Activated naive CD4-positive, alpha-beta T cell treated with anti-CD3 and anti-CD28 coated beads for 36 hours (primary cell): ENCODE measurements at places on chromosomes 13 and 19. TPM values are rescaled to one million over a fixed set of nuclear protein-coding genes. Genes with fewer than 3 reads are reported as not detected.

- H3K4me1 ChIP-seq: peaks cover 21% of the 10 kb centered on the region
- H3K27me3 ChIP-seq: no peaks in the 10 kb centered on the region
Observed at GRCh38 chr19:48466561-48467325, 2.4 kb upstream of the CYTH2 start.

GRCh38 chr13:30802953-30803478 is 67.7 kb downstream of the ALOX5AP start:
- H3K27me3 ChIP-seq: no peaks in the 10 kb centered on the region
- peaks cover 5% of the 10 kb centered on the region for H3K4me1 ChIP-seq
- no peak overlapping the region for H3K27ac ChIP-seq
- DNase-seq: peak; percentile 88

DNA sequence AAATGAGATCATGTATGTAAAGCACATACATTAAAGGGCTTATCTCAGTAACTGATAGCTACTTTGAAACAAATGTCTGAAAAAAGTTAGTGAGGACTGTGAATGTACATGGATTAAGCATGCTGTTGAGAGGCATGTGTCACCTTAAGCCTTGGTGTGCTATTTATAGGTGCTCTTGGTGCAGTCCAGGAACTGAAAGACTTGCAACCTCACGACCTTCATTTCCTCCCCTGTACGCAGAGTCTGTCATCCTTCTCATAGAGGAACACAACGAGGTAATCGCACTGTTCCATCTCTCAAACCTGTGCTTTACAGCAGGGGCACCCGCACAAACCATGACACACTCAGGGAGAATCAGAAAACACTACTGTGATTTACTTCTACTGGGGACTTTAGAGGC is 65.6 kb downstream of the UFM1 start:
- H3K36me3 ChIP-seq: no peaks in the 10 kb centered on the region
- peak; percentile 35 for DNase-seq
- H3K4me3 ChIP-seq: no peak overlapping the region
- H3K27ac ChIP-seq: no peak overlapping the region
- peaks cover 6% of the 10 kb centered on the region for H3K4me1 ChIP-seq

- no peaks in the 10 kb centered on the region for H3K4me1 ChIP-seq
- H3K27me3 ChIP-seq: no peaks in the 10 kb centered on the region
- DNase-seq: no peak
- no peak overlapping the region for H3K4me3 ChIP-seq
- H3K27ac ChIP-seq: no peak overlapping the region
Observed at GRCh38 chr19:43286786-43287185, 17.5 kb upstream of the PSG9 start.

The CATSPERD gene
- not detected for total RNA-seq

- H3K4me3 ChIP-seq: no peak overlapping the region
- no peaks in the 10 kb centered on the region for H3K36me3 ChIP-seq
- H3K27me3 ChIP-seq: no peaks in the 10 kb centered on the region
Observed at GRCh38 chr13:98443800-98444325, 133.0 kb downstream of the STK24 start.

- no peak overlapping the region for H3K4me3 ChIP-seq
- H3K27me3 ChIP-seq: no peaks in the 10 kb centered on the region
- H3K4me1 ChIP-seq: peaks cover 16% of the 10 kb centered on the region
- no peak for DNase-seq
- H3K27ac ChIP-seq: no peak overlapping the region
- no peaks in the 10 kb centered on the region for H3K36me3 ChIP-seq
Observed at GRCh38 chr19:14575428-14575980, 3.6 kb upstream of the NDUFB7 start.

- no peaks in the 10 kb centered on the region for H3K27me3 ChIP-seq
- no peak for DNase-seq
- H3K4me3 ChIP-seq: no peak overlapping the region
- no peak overlapping the region for H3K27ac ChIP-seq
- H3K4me1 ChIP-seq: no peaks in the 10 kb centered on the region
Observed at GRCh38 chr13:43558326-43558725, 228.4 kb downstream of the ENOX1 start.

DNA sequence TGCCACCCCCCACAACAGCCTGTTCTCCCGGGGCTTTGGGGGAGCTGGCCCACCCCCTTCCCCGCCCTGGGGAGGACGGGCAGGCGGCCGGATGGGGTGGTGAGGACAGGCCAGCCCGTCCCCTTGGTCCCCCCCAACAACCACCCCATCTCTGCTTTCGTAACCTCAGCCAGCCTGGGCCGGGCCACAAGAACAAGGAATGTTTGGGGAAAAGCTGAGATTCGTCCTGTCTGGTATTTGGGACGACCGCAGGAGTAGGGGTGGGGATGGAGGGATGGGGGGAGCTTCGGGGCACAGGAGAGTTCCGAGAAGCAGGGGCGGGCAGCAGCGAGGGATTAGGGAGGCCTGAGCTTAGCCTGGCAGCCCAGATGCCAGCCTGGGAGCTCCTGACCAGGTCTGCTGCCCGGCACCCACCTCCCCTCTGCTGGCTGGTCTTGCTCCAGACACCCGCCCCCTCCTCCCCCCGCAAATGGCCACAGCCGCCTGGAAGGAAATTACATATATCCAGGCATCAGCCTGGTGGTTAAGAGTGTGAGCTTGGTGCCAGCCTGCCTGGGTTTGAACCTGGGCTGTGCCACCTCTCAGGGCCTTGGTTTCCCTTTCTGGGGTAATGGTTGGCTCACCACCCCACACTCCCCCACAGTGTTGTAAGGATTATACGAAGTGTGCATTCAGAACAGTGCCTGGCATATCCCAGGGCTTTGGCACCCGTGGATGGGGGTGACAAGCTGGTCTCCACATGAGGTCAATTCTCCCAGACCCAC is at the start of gene PODNL1:
Gene PODNL1, minus strand, starts transcription at position 117 of the 764 bp plus-strand sequence. CDS start 236 bp downstream, outside the sequence.
- peaks cover 2% of the 10 kb centered on the region for H3K27me3 ChIP-seq
- no peaks in the 10 kb centered on the region for H3K36me3 ChIP-seq
- H3K4me1 ChIP-seq: no peaks in the 10 kb centered on the region
- no peak within 1 kb of the TSS for H3K27ac ChIP-seq
- DNase-seq: no peak

DNA sequence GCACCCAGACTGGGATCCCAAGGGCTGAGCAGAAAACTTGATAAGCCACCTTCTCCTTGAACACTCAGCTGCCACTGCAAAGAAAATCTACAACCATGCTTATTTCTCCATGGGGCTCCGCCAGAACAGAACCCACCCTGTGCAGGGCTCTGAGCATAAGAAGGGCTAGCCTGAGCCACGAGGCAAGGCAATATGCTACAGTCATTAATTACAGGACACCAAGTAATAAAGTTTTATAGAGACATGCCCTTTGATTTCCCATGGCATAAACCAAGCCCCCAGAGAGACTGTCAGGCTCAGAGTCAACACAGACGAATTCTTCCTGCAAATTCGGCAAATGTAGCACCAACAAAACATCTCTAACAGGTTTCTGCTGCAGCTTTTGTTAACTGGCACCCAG is 5.7 kb downstream of the PEPD start:
- DNase-seq: no peak
- H3K27me3 ChIP-seq: no peaks in the 10 kb centered on the region
- no peak overlapping the region for H3K27ac ChIP-seq
- H3K36me3 ChIP-seq: peaks cover 2% of the 10 kb centered on the region
- no peak overlapping the region for H3K4me3 ChIP-seq

The KLK3 gene
- not detected for total RNA-seq

GRCh38 chr13:27842571-27842970 is 50.3 kb downstream of the GSX1 start:
- H3K27ac ChIP-seq: no peak overlapping the region
- no peaks in the 10 kb centered on the region for H3K4me1 ChIP-seq
- no peaks in the 10 kb centered on the region for H3K36me3 ChIP-seq
- H3K4me3 ChIP-seq: no peak overlapping the region
- H3K27me3 ChIP-seq: peaks cover 23% of the 10 kb centered on the region

GRCh38 chr13:30004204-30004603 is 153.8 kb upstream of the UBL3 start:
- no peaks in the 10 kb centered on the region for H3K27me3 ChIP-seq
- peaks cover 11% of the 10 kb centered on the region for H3K4me1 ChIP-seq
- no peaks in the 10 kb centered on the region for H3K36me3 ChIP-seq
- DNase-seq: no peak

DNA sequence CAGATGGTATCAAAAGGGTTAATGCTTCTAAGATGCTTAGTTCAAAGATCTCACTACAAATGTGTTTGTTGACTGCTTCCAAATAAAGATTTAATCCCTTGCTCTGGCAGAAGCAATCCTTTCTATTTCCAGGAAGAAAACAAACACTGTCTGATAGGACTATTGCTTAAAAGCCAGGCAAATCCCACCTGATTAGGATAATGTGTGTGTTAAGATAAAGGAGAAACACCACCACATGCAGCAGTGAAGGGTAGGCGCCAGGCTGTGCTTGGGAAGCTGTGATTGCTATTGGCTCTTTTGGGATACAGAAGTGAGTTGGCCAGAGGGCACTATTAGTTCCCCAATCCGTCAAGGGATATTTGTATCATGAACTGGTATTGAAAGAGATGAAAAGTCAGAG is 62.8 kb upstream of the LRCH1 start:
- H3K4me3 ChIP-seq: no peak overlapping the region
- no peak overlapping the region for H3K27ac ChIP-seq
- no peaks in the 10 kb centered on the region for H3K4me1 ChIP-seq
- H3K27me3 ChIP-seq: no peaks in the 10 kb centered on the region
- DNase-seq: no peak

GRCh38 chr19:20371911-20372310 is 193.7 kb downstream of the ZNF737 start:
- peaks cover 2% of the 10 kb centered on the region for H3K27me3 ChIP-seq
- H3K27ac ChIP-seq: no peak overlapping the region
- no peaks in the 10 kb centered on the region for H3K4me1 ChIP-seq
- no peak overlapping the region for H3K4me3 ChIP-seq
- no peak for DNase-seq

DNA sequence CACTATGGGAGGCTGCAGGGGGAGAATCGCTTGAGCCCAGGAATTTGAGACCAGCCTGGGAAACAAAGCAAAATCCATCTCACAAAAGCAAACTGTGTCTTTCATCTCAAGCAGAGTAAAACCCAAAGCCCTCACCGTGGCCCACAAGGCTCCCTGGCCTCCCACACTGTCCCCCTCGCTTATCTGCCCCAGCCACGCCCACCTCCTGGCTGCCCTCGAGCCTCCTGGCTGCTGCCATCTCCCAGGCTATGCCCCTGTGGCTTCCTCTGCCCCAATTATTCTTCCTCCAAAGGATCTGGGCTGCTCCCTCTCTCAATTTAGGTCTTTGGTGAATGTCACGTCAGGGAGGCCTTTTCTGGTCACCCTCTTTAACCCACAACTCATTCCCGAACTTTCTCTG is 3.6 kb downstream of the RABAC1 start:
- no peaks in the 10 kb centered on the region for H3K27me3 ChIP-seq
- H3K4me1 ChIP-seq: peaks cover 20% of the 10 kb centered on the region
- no peak overlapping the region for H3K4me3 ChIP-seq
- H3K36me3 ChIP-seq: no peaks in the 10 kb centered on the region
- H3K27ac ChIP-seq: no peak overlapping the region

GRCh38 chr13:83272076-83272475 is 610.2 kb downstream of the SLITRK1 start:
- H3K27me3 ChIP-seq: no peaks in the 10 kb centered on the region
- DNase-seq: no peak
- H3K36me3 ChIP-seq: no peaks in the 10 kb centered on the region

GRCh38 chr13:39263033-39263432 is 224.8 kb downstream of the NHLRC3 start:
- peaks cover 14% of the 10 kb centered on the region for H3K4me1 ChIP-seq
- H3K36me3 ChIP-seq: no peaks in the 10 kb centered on the region
- DNase-seq: peak; percentile 68
- H3K27me3 ChIP-seq: peaks cover 6% of the 10 kb centered on the region

The NRTN gene
- 0.38 TPM for total RNA-seq

The ADAMTSL5 gene
- total RNA-seq: 1.6 TPM

- no peaks in the 10 kb centered on the region for H3K4me1 ChIP-seq
- no peak for DNase-seq
- no peak overlapping the region for H3K27ac ChIP-seq
- no peaks in the 10 kb centered on the region for H3K36me3 ChIP-seq
Observed at GRCh38 chr13:31697290-31697689, 42.0 kb upstream of the RXFP2 start.

DNA sequence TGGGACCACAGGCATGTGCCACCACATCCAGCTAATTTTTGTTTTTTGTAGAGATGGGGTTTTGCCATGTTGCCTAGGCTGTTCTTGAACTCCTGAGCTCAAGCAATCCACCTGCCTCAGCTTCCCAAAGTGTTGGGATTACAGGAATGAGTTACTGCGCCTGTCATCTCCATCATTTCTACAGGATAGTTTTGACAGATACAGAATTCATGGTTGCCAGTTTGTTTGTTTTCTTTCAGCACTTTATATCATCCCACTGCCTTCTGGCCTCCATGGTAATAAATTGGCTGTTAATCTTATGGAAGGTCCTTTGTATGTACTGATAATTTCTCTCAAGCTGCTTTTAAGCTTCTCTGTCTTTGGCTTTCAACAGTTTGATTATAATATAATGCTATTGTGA is 165.2 kb downstream of the RNF17 start:
- H3K27ac ChIP-seq: no peak overlapping the region
- DNase-seq: no peak
- H3K36me3 ChIP-seq: no peaks in the 10 kb centered on the region
- H3K4me3 ChIP-seq: no peak overlapping the region
- H3K4me1 ChIP-seq: peaks cover 2% of the 10 kb centered on the region

The PRRG2 gene
- 0.52 TPM for total RNA-seq

GRCh38 chr19:54164369-54165068 is 5.0 kb upstream of the LENG1 start:
- H3K27me3 ChIP-seq: peaks cover 9% of the 10 kb centered on the region
- no peak overlapping the region for H3K27ac ChIP-seq
- DNase-seq: peak; percentile 56
- H3K4me3 ChIP-seq: peak overlapping the region; percentile 38

DNA sequence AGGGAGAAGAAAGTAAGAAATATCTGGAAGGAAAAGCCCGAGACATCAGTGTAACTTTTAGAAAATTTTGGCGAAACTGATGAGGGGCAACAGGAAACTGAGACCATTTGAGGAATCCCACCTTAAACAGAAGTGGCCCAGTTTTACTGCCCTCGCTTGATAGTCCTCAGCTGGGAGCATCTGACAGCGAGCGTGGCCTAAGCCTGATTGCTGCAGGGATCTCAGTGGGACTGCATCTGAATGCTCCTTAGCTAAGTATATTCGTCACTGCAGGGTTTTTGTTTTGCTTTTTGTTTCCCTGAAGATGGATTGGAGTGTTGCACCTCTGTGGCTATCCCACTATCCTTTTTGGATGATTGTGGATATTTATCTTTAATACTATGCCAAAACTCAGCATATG is 262.7 kb upstream of the KLHL1 start:
- DNase-seq: no peak
- H3K27me3 ChIP-seq: no peaks in the 10 kb centered on the region
- no peak overlapping the region for H3K4me3 ChIP-seq
- H3K27ac ChIP-seq: no peak overlapping the region
- H3K36me3 ChIP-seq: no peaks in the 10 kb centered on the region

The CEACAM3 gene
- total RNA-seq: not detected
